ENCODE measurements at places on chromosomes 4 and X.

DNA sequence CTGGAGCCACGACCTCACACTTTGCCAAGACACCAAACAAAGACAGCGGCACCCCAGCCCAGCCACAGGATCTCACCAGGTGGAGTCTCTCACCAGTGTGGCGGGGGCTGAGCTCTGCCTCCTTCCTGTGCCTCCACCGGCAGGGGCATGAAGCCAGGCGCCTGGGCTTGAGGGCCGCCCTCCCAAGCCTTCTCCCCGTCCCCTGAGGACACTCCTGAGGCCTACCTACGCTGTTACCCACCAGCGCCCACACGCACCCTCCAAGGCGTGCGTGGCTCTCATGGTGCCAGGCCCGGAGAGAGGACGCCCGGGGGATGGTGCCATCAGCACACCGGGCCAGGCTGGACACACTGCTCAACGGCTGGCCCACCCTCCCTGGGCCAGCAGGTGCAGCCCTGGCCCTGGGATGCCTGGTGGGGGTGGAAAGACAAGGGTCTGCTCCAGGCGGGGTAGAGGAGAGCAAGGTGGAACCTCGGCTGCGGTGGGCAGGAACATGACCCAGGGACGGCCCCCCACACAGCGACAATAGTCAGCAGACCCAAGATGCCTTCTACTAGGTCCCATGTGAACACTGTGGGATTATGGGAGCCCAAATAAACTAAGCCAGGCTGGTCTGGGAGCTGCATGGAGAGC is 22.1 kb downstream of the NELFA start:
- DNase-seq: no peak

DNA sequence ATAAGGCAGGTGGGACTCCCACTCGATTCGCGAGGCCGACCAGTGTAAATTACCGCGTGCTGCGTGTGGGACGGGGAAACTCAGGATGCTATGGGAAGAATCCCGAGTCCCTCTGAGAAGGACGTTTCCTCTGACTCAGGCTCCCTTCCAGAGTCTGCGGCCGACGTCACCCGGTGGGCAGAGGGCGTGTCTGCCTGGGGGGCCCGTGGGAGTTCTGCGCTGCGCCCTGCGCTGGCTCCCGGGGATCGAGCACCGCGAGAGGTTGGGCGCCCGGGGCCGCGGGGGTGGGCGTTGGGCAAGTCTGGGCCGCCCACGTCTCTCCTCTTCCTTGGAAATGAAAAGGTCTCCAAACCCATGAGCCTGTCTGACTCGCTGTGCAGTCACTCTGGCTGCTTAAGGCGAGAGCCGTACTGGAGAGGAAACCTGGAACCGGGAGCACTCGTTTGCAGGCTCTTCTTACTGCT is 568 bp downstream of the NIPAL1 start:
- DNase-seq: no peak

GRCh38 chrX:10902001-10902400 is 209.1 kb upstream of the HCCS start:
- no peak for DNase-seq

DNA sequence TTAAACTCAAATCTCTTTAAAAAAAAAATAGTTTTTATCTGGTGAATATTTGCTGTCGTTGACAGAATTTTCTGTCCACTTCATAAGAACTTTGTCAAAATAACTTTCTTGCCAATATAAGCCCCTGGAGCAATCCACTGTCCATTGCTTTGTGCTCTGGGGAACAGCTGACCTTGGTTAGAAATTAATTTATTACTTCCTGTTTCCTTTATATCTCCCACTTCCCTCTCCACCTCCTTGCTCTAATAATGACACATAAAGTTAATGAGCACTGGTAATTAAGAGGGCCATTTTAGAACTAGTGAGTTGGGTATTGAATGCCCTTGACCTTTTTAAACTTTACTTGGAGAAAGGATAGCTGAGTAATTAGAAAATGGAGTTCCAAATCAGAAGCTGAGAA is 151.3 kb upstream of the LEF1 start:
- no peak for DNase-seq

DNA sequence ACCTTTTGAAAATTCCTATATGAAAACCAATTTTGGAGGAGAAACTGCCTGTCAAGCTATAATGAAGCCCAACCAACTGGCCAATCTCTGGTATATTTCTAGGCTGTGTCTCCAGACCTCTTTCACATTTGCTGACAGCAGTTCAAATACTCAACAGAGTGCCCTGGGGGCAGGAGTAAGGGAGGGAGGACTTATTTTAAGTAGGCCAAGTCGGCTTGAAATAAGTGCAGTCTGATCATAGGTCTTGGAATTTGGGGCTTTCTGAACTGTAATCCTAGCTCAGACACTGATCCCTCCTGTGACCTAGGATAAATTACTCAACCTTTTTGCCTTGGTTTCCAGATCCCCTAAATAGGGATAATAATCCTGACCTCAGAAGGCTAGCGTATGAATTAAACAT is 59.4 kb upstream of the SLC7A11 start:
- DNase-seq: no peak

DNA sequence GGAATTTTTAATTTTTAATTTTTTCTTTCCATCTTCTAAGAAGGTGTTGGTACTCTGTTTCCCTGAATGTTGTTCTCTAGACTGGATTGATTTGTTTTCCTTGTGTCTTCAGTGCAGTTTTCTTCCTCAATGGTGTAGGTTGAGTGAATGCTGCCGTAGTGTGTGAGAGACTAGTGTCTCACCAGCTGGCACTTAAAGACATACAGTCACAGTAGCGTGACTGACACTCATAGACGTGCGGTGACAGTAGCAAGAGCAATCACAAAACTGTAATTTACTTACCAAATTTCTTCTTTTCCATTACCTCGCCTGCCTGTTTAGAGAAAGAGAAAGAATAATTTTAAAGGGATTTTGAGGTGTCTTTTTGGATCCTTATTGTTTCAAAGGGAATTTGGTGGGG is 21.4 kb upstream of the PGM2 start:
- DNase-seq: no peak

DNA sequence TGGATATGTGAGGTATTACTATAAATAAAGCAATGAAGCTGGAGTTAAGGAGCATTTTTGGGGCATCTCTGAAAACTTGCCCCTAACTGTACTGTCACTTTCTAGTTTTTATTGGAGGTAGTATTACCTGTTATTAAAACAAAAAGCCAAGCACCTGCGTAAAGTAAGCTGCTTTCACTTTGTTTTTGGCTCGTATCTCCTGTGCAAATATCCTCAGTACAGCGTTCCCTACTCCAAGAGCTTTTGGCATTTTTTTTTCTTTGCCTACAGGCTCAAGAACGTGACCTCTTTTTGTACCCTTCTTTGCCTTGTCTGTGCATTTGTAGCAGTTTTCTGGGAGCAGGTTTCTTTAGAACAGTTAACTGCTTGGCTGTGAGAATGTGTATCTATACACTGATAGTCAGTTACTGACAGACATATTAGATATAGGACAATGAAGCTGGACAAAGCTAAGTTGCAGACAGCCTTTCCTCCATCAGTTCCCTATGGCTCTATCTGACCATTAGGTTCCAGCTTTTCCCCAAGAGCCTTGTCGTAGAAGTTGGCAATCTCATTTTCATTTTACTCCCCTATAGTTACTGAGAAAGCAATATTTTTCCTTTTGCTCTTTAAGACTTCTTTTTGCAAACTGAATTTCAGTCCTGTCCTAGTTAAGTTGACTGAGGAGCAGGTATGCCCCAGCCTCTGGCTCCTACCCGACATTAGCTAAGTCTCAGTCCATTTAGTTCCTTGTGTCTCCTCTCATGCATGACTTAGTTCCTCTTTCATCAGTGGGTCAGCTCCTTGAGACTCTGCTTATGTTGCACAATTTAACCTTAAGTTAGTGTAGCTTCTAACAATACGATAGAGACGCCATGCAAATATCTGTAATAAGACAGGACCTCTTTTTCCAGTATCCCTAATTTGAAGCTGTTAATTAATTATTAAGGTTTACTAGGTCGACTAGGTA is 71.5 kb upstream of the HPRT1 start:
- DNase-seq: no peak

DNA sequence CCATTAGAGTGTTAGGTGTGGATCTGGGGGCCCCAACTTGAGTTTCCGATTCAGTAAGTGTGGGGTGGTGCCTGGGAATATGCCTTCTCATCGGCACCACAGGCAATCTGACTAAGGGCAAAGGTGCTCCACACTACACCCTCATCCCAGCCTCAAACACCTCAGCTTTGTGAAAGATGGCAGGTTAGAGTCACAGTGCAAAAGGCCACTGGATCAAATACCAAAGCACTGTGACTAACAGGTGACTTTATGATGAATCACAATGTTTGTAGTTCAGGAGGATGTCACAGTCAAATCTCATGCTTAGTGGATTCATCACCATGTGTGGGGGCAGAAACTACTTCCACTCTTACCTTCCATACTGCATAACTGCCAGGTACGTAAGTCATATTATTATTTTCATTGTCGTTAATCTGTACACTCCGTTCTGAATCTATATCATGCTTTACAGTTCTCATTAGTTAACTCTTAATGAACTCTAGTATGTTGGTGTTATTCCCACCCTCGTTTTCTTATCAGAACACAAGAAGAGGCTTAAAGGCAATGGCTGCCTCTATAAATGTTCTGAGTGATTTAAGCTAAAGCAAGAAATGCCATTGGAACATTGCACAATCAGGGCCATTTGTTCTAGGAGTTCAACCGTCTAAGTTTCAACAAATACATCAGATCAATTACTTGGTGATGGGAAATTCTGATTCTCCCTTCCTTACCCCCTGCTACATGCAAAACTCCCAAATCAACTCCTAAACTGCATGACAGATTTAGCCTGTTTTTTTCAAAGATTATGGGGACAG is 50.2 kb downstream of the PRKG2 start:
- no peak for DNase-seq

GRCh38 chr4:112073181-112073580 is 72.1 kb upstream of the FAM241A start:
- DNase-seq: no peak

GRCh38 chr4:114100288-114101031 is 121.0 kb upstream of the ARSJ start:
- no peak for DNase-seq

- DNase-seq: no peak
These were observed 61.4 kb upstream of the ZCCHC13 start for GRCh38 chrX:74242484-74243138.

GRCh38 chr4:170400361-170400760 is 310.6 kb upstream of the AADAT start:
- no peak for DNase-seq

GRCh38 chrX:18549643-18550042 is 122.3 kb downstream of the RS1 start:
- DNase-seq: no peak

GRCh38 chr4:149889991-149890390 is 74.3 kb upstream of the IQCM start:
- DNase-seq: no peak

DNA sequence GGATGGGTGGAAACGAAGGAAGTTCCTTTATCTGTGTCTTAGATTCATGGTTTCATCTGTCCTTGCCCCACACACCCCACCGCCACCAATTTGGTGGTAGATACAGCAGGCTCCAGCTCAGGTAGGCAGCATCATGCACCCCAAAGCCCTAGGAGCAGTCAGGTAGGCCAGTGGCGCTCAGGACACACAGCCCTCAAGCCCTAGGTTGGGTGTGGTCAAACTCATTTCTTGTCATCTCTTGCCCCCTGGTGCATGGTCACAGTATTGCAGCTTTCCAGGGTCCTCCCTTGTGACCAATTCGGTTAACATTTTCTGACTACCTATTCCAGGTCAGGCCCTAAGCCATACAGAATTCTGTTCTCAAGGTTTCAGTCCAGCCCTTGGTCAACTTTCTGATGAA is 14.5 kb upstream of the PRRG3 start:
- DNase-seq: peak; percentile 15

DNA sequence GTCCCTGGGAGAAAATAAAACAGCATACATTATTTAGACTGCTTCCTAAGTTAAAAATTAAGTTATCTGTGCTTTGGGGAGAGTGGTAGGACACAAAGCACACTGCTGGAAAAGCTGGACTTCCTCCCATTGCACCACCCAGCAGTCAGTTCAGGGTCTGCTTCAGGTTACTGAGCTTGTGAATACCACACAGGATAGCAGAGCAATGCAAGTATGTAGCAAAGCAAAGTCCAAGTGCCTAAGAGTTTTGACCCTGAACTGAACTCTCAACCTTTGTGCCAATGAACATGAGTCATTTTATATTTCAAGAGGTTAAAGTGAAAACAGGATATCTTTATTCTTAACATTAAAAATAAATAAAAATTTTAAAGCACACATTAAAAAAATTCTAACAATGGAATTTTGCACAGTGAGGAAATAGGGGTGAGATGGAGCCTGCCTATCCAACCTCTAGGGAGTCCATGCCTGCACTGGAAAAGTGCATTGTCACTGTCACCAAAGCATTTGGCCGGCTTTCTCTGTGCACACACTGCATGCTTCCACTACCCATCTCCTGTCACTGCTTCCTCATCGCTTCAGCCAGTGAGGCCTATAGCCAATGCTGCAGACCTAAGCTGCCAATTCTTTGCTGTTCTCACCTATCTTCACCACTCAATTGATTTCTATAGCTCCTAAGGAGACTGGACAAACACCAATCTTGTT is 50.9 kb downstream of the ABCG2 start:
- no peak for DNase-seq

DNA sequence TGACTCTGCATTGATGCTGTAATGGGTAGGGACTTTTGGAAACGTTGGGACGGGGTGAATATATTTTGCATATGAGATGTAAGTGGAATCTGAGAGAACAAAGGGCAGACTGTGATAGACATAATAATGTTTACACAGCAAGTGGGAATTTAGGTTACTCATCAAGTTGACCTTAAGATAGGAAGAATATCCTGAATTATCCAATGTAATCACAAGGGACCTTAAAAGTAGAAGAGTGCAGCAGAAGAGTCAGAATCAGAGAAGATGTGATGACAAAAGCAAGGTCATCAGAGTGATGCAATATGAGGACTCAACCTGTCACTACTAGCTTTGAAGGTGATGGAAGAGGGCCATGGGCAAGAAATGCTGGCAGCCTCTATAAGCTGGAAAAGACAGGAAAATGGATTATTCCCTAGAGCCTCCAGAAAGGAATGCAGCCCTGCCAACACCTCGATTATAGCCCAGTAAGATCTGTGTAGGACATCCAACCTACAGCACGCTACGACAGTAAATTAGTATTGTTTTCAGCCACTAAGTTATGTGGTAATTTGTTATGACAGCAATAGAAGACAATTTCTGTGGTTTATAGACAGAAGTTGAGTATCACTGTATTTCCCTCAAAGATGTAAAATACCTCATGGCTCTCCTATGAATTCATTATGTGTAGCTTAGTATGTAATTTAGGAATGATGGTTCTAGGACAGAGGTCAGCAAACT is 26.4 kb downstream of the MORC4 start:
- DNase-seq: no peak

DNA sequence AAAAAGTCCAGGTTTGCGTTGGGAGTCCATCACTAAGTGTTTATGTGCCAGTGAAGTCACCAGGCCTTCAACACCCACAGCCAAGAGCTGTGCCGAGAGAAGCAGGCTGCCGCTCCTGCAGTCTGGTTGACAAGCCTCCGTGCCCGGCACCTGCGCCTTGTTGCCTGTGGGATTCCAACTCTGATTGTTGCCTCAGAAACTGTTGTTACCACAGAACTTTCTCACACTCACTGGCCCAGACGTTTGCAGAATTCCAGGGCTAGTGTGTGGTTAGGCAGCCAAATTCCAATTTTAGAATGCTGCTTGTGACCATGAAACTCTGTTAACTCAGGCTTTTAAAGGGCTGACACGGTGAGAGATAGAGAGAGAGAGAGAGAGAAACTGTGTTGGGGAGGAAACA is 119.5 kb upstream of the LIMCH1 start:
- no peak for DNase-seq

All from NK-92 treated with Interleukin-12 subunit alpha and Interleukin-12 subunit beta, amount 100 ng/mL, for 24 hours (cell line).